ENCODE measurements at places on chromosomes 12 and 14.

DNA sequence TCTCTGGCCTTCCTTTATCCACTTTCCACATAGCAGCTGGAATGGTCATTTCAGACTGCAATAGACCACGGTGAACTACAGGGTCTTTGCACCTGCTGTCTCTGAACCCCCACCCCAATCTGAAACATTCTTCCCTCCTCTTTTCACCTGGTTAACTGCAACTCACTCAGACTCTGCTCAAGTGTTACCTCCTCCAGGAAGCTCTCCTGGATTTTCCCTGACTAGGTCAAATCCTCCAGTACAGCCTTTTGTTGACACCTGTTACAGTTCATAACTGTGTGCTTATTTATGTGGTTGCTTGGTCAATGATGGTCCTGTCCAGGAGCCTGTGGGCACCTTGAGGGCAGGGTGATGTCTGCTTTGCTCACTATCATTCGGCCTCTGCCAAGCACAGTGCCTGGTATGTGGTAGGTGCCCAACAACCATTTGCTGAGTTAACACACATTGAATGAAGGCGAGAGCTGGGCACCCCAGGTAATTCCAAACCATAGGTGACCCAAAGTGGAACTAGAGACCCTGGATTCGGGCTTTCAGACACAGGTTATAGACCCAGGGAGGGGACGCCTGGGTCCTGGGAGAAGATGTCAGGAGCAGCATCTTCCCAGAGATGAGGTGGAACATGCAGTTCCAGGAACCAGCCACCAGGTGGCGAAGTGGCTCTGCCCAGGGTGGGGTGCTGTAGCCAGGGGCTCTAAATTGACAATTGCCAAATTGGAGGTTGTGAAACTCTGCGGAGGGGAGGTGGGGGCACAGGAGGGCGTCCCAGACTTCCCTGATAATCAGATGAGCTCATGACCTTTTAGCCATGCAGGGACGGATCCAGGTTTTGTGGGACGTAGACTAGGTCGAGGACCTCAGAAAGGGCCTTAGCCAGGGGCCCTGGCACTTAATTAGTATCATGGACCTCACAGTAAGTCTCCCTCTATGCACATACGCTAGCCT lies 28.1 kb downstream of the TRPV4 start:
- DNase-seq, result peak; percentile 37

- no peak for DNase-seq
Observed at GRCh38 chr12:109685574-109686447, 27.8 kb upstream of the FAM222A start.

- peak; percentile 79 for DNase-seq
Observed at GRCh38 chr12:48788854-48789775, at the start of gene ADCY6. ADCY6 (minus strand) TSS chr12:48789089; CDS start chr12:48783434, 5,655 bp downstream.

DNA sequence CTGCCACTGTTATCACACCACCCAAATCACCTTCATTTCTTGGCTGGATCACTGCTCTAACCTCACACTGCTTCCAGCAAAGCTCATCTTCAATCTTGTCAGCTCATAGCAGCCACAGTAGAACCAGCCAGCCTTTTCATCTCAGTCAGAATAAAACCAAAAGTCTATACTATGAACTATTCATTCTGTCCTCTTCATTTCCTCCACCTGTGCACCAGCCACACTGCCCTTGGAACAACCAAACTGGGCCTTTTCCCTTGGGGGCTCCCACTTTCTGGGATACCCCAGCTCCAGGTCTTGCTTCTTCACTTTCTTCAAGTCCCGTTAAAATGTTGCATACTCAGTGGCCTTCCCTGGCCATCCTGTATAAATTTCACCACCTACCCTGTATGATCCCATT lies 234.4 kb upstream of the DAAM1 start:
- DNase-seq, result no peak

GRCh38 chr14:100058777-100059437 lies 6.3 kb upstream of the EVL start:
- no peak for DNase-seq

DNA sequence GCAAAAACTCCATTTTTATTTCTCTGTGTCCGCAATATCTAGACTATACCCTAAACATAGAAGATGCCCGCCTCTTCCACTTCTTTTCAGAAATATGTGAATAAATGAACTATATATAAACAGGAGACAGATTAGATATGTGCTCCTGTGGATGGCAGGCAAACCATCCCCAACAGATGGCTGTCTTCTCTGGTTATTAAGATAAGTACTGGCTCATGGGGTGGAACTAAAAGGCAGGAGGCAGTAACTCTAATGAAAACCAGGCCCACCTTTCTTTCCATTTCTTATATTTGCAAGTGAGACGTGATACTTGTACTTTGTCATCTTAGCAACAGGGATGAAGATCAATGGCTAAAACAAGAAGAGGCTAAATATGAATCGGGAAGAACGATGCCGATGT lies 20.2 kb downstream of the E2F7 start:
- no peak for DNase-seq

GRCh38 chr14:22610931-22611330 lies 12.8 kb downstream of the ABHD4 start:
- no peak for DNase-seq

GRCh38 chr14:93239869-93240677 lies 33.0 kb downstream of the UBR7 start:
- peak; percentile 67 for DNase-seq

DNA sequence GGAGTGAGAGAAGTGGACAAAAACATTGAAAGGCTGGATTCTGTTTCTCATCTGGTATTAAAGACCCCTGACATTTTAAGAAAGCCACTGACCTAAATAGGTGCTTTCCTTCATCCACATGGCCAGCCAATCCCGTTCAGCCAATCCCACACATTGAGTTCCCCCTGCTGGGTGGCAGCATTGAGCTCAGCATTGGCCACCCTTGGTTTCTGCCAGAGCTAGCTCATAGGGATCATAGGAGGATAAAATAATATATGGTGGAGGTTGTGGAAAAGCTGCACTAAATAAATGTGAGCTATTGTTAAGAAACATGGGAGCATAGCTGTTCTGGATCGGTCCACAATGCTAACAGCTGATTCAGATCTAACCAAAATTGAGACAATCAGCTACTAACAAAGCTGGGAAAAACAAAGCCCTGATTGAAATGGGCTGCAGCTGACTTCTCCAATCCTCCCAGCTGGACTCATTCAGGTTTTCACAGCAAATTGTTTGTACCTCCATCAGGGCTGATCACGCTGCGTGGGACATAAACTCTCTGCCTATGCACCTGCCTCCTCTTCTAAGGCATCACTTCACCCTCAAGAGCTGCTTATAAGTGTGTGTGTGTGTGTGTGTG lies 256.5 kb downstream of the EMP1 start:
- no peak for DNase-seq
